Brain pericyte (primary cell): ENCODE measurements at places on chromosomes 16 and 17.

- DNase-seq: no peak
Observed at GRCh38 chr17:34542700-34543336, 36.6 kb upstream of the TMEM132E start.

DNA sequence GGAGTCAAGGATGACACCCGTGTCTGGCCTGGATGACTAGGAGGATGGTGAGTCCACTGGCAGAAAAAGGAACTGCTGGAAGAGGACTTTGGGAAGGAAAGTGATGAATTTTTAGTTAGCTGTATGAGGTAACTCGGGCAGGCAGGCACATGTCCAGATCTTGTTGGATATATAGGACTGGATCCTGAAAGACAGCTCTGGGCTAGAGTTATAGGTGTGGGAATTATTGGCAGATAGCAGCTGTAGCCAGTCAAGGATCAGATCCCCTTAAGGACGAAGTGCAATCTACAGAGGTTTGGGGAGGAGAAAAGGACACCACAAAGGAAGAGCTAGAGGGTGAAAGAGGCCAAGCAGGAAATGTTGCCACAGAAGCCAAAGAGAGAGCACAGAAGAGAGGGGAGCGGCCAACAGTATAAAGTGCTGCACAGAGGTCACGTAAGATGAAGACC is 10.1 kb downstream of the CYB5D1 start:
- DNase-seq: no peak

DNA sequence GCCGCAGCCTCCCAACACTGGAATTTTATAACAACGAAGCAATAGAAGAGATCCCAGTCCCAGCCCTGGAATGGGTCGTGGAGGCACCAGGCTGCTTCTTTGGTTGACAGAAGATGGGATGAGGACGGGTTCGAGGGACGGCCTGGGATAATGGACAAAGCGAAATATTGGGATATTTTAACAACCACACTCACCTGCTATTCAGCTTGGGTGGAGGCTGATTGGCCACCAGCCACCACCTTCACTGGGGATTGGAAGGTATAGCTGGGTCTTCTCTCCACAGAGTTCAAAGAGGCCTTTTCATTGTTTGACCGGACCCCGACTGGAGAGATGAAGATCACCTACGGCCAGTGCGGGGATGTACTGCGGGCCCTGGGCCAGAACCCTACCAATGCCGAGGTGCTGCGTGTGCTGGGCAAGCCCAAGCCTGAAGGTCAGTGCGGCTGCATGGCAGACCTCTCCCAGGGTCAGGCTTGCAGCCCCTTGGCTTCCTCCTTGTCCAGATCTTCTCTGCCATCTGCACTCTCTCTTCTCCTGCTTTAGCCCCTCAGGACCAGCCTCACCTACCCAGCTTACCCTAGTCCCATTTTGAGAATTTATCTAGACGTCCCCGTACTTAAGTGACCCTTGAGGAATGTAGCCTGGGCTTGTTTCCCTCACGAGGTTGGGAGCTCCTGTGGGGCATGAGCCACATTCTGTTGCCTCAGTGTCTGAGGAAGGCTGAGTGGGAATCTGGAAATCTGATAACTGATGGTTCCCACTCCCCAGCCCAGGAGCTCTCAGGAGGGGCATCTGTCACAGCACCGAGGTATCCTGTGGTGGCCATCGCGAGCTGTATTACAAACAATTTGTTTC is 10.7 kb downstream of the MYL4 start:
- no peak for DNase-seq

DNA sequence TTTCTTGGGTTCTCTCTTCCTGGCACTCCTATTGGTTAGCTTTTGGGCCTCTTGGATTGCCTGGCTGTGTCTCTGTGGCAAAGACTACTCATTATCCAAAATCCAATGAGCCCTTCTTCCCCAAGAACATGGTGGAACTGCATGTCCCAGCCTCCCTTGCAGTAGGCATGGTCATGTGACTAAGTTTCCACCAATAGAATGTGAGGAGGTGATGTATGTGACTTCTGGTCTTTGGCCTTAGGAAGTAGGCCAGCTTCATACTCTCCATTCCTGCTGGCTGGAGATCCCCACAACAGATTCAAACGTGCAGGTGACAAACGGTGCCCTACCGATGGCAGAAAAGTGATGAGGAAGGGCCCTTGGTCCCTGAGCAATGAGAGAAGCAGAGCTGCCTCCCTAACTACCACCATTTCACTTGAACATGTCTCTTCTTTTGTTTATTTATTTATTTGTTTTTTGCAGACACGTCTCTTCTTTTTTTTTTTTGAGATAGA is 17.3 kb upstream of the SPN start:
- DNase-seq: no peak

GRCh38 chr16:63373744-63374143 is 1337.5 kb upstream of the CDH8 start:
- no peak for DNase-seq

DNA sequence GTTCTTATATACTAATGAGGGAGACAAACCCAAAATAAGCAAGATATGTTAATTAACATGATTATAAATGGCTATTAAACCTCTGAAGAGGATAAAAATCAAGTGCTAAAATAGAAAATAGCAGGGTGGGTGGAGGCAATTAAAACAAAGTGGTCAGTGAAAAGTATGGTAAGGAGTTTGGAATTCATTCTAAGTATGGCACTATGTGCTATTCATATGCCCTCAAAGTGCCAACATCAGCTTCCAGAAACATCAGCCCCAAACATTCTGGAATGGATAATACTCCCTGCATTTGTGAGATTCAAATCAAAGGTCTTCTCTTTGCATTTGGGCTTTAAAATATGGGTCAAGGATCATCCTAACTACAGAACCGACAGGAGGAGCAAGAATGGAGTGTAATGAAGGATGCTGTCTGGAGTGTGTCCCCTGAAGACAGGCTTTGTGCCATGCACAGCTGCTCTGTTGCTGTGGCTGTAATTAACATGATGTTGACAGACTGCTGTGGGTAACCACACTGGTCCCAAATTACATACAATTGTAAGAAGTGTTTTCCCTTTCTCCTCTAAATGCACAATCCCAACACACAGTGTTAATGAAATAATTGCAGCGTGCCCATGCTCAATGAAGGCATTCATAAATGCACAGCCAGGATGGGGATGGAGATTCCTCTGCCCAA is 93.1 kb downstream of the VAT1L start:
- DNase-seq: no peak

GRCh38 chr17:68572138-68572842 is 28.9 kb downstream of the FAM20A start:
- no peak for DNase-seq

DNA sequence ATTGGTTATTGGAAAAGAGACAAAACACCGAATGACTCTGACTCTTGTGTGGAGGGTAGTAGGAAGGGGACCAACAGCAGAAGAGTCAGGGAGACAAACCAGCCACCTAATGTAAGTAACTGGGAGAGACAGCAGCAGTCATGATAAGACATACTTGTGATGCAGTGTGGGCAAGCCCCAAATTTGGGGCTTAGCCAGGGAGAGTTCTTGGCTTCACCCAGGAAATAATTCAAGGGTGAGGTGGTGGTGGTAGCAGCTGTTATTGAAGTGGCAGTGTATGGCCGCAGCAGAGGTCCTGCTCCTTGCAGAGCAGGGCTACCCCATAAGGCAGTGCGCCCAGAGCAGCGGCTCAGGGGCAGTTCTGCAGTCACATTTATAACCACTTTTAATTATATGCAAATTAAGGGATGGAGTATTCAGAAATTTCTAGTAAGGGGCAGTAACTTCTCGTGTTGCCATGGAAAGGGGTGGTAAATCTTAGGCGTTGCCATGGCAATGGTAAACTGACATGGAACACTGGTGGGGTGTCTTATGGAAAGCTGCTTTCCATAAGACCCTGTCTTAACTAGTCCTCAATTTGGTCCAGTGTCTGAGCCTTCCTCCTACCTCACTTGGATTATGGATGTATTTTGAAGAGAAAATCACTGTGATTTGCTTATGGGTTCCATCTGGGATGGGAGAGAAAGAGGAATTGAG is 317.1 kb downstream of the PHKB start:
- DNase-seq: no peak

- no peak for DNase-seq
Observed at GRCh38 chr16:977081-977701, 4.4 kb upstream of the SOX8 start.

- DNase-seq: no peak
Observed at GRCh38 chr17:42673885-42674754, 2.7 kb downstream of the PLEKHH3 start.

GRCh38 chr17:9255833-9256232 is 234.5 kb downstream of the NTN1 start:
- no peak for DNase-seq

DNA sequence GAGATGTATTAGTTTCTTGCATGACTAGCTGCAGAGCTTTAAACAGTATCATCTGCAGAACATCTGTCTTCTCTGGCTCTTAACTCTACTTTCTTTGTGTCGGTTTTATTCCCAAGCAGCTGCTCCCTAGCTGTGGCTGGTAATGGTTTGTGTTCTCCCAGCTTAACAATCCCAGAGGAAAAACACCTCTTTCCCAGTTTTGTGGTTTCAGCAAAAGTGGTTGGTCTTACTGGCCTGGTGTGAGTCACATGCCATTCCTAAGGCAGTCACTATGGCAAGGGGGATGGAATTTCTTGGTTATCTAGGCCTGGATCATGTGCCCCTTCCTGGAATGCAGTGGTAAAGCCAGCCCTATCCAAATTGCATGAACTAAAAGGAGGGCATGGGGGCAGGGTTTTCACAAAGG is 27.5 kb downstream of the OMG start:
- peak; percentile 41 for DNase-seq

DNA sequence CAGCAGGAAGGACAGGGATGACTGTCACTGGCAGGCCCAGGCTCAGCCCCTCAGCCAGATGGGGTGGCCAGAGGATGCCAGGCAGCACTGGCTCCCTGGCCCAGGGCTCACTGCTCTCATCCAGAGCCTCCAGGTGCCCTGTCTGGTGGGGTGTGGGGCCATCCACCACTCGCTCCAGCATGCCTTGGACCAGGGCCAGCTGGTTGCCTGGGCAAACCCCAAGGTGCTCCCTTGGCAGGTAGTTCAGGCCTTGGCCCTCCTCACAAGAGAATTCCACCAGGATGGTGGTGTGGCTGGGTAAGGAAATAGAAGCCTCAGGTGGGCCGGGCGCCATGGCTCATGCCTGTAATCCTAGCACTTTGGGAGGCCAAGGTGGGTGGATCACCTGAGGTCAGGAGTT is 29.4 kb downstream of the LGALS9 start:
- no peak for DNase-seq

- no peak for DNase-seq
Observed at GRCh38 chr17:43658900-43659299, 2.8 kb downstream of the MEOX1 start.

DNA sequence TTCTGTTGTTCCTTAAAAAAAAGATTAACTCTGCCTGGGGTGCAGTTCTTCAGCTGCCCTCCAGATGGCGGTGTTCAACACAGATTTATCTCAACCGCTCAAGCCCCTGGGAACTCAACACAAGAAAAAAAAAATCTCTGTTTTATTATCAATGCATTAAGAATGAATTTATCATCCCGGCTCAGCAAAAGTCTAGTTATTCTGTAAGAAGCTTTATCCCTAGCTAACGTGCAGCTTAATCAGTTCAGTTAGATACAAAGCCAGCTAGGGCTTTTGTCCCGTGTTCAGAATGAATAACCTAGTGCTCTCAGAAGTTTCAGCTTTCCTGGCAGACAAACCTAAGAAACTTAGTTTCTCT is 475.9 kb upstream of the CCL2 start:
- DNase-seq: no peak

DNA sequence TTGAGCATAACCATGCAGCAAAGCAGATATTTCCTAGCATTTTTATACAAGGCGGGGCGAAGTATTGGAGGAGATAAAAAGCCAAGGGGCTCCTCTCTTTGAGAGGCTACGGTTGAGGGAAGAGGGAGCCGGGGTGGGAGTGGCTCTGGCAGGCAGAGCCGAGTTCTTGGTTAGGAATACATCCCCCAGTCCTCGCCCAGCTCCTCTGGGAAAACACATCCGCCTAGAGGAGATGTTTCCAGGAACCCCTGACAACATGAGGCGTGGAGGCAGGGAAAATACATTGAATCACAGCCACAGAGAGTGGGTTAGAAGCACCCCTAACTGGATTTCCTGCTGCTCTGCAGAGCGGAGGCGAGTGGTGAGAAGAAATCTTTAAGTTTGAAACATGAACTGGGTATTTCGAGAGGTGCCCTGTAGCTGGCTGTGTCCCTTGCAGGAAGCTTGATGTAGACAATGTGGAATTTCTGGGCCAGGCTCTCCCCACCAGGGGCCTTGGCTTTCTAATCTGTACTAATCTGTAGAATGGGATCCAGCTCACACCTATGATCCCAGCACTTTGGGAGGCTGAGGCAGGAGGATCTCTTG is 27.3 kb downstream of the TTYH2 start:
- DNase-seq: no peak

DNA sequence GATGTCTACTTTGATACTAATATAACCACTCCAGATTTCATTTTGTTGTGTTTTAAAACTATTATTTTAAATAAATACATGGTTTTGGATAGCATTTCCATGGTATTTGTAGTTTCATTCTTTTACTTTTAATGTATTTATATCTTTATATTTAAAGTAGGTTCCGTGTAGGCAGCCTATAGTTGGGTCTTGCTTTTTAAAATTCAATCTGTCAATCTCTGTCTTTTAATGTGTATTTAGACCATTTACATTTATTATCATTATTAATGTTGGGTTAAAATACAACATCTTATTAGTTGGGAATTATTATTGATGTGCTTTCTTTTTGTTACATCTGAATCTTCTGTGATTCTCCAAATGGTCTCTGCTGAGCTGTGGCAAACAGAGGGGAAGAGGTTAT is 412.1 kb downstream of the NPIPA7 start:
- DNase-seq: no peak

GRCh38 chr16:63737633-63738032 is 1384.2 kb downstream of the CDH11 start:
- no peak for DNase-seq

- no peak for DNase-seq
Observed at GRCh38 chr17:30363715-30364202, 15.0 kb upstream of the CPD start.

- no peak for DNase-seq
Observed at GRCh38 chr17:76243826-76244679, 3.8 kb upstream of the RNF157 start.

DNA sequence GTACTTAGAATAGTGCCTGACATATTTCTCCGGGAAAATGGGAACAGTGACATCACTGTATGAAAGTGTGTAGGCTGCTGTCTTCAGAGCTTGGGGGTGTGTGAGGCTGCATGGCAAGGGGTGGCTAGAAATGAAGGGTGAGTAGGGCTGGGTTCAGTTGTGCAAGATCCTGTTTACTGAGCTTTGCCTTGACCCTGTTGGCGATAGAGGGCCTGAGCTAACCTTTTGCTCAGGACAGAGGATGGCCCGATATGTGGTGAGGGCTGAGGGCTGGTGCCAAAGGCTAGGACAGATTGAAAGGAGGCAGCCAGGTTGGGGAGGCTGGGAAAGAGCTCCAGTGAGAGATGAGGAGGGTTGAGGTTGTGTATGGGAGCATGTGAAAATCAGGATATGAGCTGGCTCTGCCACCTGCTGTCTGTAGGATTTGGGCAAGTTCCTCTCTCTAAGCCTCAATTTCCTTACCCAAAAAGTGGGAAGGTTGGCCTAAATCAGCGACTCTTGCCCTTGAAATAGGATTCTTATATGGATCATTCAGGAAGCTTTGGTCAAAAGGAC is 6.0 kb upstream of the CCL1 start:
- DNase-seq: no peak

- no peak for DNase-seq
Observed at GRCh38 chr17:35870906-35871819, 2.5 kb upstream of the HEATR9 start.
